ENCODE measurements at places on chromosomes 1 and 21. TPM values are rescaled to one million over a fixed set of nuclear protein-coding genes. Genes with fewer than 3 reads are reported as not detected.

- H3K36me3 ChIP-seq: no peaks in the 10 kb centered on the region
- DNase-seq: no peak
- H3K4me3 ChIP-seq: no peak overlapping the region
- H3K27ac ChIP-seq: no peak overlapping the region
- no peaks in the 10 kb centered on the region for H3K27me3 ChIP-seq
These were observed 1122.5 kb downstream of the NCAM2 start for GRCh38 chr21:22120616-22121266.

DNA sequence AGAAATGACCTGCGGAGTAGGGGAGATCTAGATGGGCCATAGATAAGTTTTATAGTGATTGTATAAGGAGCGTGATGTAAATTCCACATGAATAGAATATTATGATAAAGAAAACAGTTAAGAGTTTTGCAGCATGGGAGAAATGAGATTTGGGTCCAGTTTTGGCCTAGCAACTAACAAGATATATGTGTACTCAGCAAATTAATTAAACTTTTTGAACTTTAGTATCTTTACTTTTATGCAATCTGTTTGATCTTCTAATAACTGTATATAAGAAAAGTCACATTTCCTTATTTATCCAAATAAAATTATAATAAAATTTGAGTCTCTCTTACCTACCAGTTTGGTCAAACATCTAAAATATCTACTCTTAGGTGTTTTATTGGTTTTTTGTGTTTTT lies 1011.8 kb upstream of the NCAM2 start:
- H3K4me3 ChIP-seq: no peak overlapping the region
- H3K27ac ChIP-seq: no peak overlapping the region
- H3K4me1 ChIP-seq: no peaks in the 10 kb centered on the region
- DNase-seq: no peak
- H3K27me3 ChIP-seq: no peaks in the 10 kb centered on the region
- H3K36me3 ChIP-seq: no peaks in the 10 kb centered on the region

DNA sequence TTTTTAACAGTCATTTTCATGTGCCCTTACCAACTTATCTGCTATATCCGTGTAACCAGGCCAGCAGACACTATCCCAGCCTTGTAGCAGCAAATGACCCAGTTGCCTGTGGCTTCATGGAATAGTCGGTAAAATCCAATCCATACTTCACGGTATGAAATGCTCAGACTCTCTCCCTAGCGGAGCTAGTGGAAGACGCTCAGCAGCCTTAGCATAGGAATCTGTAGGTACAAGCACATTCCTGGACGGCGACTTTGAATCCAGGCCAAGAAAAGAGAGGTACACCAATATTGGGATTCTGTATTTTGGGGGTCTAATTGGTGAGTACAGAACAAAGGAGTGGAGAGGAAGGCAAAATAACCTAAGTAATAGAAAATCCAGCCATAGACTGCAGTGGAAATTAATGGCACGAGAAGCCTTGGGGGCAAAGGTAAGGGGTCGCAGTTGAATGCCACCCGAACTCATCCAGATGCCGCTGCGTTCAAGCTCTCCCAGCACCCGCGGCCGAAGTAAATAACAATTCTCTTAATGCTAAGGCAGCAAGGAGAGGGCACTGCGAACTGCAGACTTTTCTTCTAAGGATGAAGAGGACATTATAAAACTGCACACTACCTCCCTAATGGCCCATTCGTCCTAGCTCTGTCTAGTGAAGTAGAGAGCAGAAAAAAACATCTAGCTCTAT lies 17.7 kb upstream of the TBX15 start:
- peaks cover 6% of the 10 kb centered on the region for H3K36me3 ChIP-seq
- peaks cover 68% of the 10 kb centered on the region for H3K27me3 ChIP-seq
- H3K4me3 ChIP-seq: no peak overlapping the region
- peaks cover 5% of the 10 kb centered on the region for H3K4me1 ChIP-seq
- H3K27ac ChIP-seq: no peak overlapping the region

DNA sequence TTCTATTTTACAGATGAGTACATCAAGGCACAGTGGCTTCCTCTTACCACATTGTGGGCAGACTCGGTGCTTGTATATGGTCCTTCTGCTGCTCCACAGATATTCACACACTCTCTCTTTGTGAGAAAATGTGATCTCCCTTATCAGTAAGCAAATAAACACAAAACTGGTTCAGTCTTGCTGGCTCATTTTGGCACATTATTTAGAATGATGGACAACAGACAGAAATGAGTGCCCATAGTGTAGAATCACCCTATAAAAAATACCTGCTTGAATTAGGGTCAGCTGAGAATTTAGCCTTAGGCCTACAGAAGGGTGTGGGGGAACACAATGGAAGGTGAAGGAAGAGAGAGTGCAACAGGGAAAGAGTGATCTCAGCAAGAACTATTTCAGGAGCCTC lies 423.1 kb downstream of the HLX start:
- H3K4me3 ChIP-seq: no peak overlapping the region
- H3K4me1 ChIP-seq: no peaks in the 10 kb centered on the region
- no peak overlapping the region for H3K27ac ChIP-seq
- H3K27me3 ChIP-seq: peaks cover 46% of the 10 kb centered on the region
- DNase-seq: no peak
- H3K36me3 ChIP-seq: no peaks in the 10 kb centered on the region

DNA sequence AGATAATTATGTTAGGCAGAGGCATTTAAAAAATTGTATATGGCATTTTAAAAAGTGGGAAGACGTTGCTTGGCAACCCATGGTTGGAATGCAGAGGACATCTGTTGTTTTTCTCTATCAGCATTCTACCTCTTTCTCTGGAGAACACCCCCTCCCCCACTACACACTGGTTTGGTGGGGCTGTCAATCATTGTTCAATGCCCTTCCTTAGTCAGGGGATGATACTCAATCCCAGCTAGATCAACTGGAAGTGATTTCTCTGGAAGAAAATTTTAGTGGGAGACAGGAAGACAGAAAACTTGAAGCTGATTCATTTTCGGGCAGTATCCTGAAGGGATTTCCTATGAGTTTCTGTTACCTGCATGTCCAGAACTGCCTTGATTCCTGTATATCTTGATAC lies 35.7 kb upstream of the CAP1 start:
- no peak overlapping the region for H3K27ac ChIP-seq
- DNase-seq: no peak
- H3K27me3 ChIP-seq: no peaks in the 10 kb centered on the region
- H3K36me3 ChIP-seq: peaks cover 4% of the 10 kb centered on the region
- peaks cover 22% of the 10 kb centered on the region for H3K4me1 ChIP-seq

GRCh38 chr1:94002046-94002787 lies 93.0 kb upstream of the GCLM start:
- no peak for DNase-seq
- no peak overlapping the region for H3K4me3 ChIP-seq
- peaks cover 56% of the 10 kb centered on the region for H3K27me3 ChIP-seq
- H3K4me1 ChIP-seq: no peaks in the 10 kb centered on the region

DNA sequence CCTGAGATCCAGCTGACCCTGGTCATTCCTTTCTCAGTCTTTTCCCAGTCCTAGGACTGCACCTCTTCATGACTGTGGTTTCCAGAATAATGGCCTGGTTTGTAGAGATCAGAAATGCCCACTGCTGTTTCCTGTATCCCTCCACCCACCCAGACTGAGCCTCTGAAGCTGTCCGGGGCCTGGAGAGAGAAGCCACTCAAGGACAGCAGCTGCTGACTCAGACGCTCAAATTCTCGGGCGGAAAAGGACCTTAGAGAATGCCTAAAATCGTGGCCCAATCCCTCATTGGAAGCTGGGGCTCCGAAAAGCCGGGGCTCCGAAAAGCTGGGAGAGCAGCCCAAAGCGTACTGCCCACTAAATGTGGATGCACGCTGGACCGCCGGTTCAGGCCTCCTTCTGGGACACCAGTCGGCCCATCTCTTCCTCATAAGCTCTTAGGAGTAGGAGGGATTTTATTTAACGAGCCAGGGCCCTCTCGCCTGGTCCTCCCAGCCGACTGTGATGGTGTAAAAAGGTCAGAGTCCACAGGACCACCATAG lies 7.8 kb upstream of the GPR61 start:
- peaks cover 21% of the 10 kb centered on the region for H3K4me1 ChIP-seq
- H3K36me3 ChIP-seq: peaks cover 4% of the 10 kb centered on the region
- H3K27me3 ChIP-seq: no peaks in the 10 kb centered on the region
- no peak for DNase-seq
- H3K27ac ChIP-seq: peak overlapping the region; percentile 92

DNA sequence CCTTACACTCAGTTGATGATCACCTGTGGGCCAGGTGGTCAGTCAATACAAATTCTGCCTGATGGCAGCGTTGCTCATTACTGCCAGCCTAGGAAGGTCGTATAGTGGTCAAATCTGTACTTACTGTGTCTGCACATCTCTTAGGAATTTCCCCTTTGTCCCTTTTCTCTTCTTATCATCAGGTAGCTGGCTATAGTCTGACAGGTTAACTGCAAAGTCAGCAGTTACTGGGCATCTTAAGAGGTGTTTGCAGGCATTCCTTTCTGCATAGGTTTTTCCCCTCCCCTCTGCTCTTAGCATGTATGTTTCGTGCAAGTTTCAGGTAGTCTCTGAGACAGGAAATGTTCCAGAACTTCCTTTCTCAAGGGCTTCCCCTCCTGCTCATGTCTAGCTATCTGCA lies 298.7 kb downstream of the LRRIQ3 start:
- DNase-seq: no peak
- H3K27me3 ChIP-seq: no peaks in the 10 kb centered on the region
- H3K36me3 ChIP-seq: no peaks in the 10 kb centered on the region
- no peak overlapping the region for H3K27ac ChIP-seq

DNA sequence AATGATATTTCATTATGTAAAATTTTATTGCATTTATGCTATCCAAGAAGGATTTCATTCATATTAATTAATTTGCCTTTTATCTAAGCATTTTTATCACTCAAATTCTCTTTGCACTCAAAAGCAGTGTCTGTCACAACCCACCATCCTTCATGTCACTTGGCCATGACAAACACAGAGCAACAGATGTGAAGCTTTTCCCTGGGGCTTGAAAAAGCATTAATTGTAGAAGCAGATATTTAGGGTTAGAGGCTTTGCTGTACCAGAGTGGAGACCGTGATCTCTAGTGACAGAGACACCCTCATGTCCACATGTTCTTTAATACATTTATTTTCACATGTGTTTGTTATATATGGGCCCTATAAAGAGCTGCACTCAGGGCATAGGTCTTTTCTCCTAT lies 230.5 kb downstream of the SPATA17 start:
- H3K36me3 ChIP-seq: no peaks in the 10 kb centered on the region
- H3K27ac ChIP-seq: no peak overlapping the region
- H3K4me1 ChIP-seq: no peaks in the 10 kb centered on the region
- no peak for DNase-seq

DNA sequence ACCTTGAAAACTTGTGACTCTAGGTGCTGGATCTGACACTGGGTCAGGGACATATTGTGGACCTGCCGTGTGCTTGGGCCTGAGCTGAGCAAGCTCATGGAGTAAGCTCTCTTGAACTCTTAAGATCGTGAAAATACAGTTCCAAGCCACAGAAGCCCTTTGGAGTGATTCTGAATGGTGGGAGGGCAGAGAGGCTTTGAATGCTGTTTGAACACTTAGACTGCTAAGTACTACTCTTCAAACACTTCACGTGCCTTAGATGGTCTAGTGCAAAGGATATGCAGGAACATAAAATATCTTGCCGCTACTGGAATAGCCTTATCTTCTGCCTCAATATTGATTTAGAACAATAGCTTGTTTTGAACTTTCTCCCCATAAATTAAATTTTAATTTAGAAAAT lies 21.6 kb downstream of the ROR1 start:
- H3K36me3 ChIP-seq: no peaks in the 10 kb centered on the region
- peaks cover 57% of the 10 kb centered on the region for H3K27me3 ChIP-seq
- no peak for DNase-seq
- H3K27ac ChIP-seq: no peak overlapping the region
- H3K4me1 ChIP-seq: no peaks in the 10 kb centered on the region

DNA sequence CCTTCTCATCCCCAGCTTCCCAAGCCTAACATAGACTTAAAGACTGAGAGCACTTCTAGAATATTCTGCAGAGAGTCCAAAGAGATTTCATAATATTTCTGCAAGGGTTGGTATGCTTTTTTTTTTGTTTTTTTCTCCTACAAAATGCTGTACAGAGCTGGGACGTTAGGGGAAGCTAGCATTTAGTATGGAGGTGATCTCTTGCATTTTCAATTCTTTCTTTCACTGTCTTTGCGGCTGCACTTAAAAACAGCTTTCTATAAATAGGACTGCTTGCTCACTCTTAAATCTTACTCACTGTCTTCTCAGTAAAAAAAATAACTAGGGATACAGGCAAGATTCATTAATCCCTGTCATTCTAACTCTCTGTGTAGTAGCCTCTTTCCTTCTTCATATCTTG lies 7.4 kb downstream of the DSCAM start:
- H3K4me3 ChIP-seq: no peak overlapping the region
- peaks cover 4% of the 10 kb centered on the region for H3K36me3 ChIP-seq
- peaks cover 43% of the 10 kb centered on the region for H3K27me3 ChIP-seq
- H3K4me1 ChIP-seq: no peaks in the 10 kb centered on the region
- H3K27ac ChIP-seq: no peak overlapping the region

DNA sequence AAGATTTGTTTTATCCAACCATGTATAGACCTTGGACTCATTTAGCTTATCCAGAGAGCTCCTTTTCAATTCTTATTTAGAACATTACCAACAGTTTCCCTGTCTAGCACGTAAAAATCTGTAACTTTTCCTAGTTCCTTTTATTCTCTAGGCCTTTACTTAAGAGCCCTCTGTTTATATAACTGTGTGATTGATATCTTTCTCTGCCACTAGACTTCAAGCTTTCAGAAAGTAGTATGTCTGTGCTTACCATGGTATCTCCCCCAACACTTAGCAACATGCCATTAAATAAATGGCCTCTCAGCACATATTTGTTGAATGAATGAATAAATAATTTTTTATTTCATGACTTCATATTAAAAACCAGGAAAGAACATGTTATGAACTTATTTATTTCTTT lies 209.4 kb downstream of the PTPRC start:
- no peaks in the 10 kb centered on the region for H3K36me3 ChIP-seq
- H3K4me1 ChIP-seq: no peaks in the 10 kb centered on the region
- H3K27ac ChIP-seq: no peak overlapping the region
- H3K27me3 ChIP-seq: no peaks in the 10 kb centered on the region
- no peak for DNase-seq

GRCh38 chr21:17903029-17903806 lies 84.1 kb upstream of the C21orf91 start:
- peaks cover 6% of the 10 kb centered on the region for H3K27me3 ChIP-seq
- H3K4me1 ChIP-seq: peaks cover 14% of the 10 kb centered on the region
- no peak for DNase-seq
- no peaks in the 10 kb centered on the region for H3K36me3 ChIP-seq
- peak overlapping the region; percentile 31 for H3K4me3 ChIP-seq

The VSIG8 gene
- not detected for total RNA-seq

The NLRP3 gene
- total RNA-seq: 9.2 TPM

The HORMAD1 gene
- not detected for total RNA-seq

The BRINP2 gene
- not detected for total RNA-seq

The CFHR4 gene
- not detected for total RNA-seq

The RGS13 gene
- total RNA-seq: 0.26 TPM

The CEP170 gene
- 26.5 TPM for total RNA-seq
